OCI-LY7 (cell line): ENCODE measurements at places on chromosomes 2 and 18.

- no peak for DNase-seq
These were observed 9.9 kb downstream of the TOGARAM2 start for GRCh38 chr2:28991021-28991420.

DNA sequence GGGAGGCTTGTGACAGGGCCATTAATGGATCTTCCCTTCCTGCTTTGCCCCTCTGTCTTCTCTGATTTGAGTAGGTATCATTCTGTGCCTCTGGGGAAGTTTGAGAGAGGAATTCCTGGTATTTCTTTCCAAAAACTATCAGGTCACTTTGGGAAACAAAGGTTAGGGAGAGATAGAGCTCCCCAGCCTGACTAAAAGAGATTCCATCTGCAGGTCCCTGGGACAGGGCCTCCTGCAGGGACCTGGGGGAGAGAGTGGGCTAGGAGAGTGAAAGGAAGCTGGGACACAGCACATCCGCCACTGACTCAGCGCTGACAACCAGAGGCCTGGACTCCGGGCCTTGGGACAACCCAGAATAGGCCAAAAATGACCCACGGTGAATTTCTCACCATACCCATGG lies 6.4 kb downstream of the GALNT14 start:
- DNase-seq: no peak

DNA sequence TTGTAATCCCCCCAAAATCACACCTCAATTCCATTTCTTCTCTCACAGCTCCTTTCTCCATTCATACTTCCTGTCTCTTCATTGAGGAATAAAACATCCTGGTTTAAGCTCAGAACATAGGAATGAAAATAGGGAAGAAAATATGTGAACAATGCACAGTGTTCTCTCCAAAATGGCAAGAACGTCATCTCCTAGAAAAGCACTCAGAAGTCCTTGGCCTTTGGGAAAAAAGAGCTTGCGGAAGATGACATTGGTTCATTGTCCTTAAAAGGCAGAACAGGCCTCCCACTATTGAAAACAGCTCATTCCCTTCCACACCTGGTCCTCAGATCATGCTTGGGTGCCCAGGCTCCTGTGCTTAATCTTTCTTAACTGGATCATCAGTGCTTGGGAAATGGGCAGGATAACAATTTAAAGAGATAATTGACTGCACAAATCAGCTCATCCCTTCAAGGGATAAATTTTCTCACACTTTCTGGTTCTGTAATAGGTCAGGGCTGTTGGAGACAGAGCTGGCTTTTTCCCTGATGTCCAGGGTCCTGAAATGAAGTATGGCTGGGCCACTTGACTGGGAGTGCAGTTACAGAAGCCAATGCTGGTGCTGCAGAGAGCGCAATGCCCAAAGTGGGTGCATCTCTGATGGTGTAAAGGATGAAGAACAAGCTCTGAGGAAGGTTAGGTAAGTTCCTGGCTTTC lies 69.2 kb downstream of the MARCHF4 start:
- DNase-seq: no peak

- no peak for DNase-seq
These were observed at the start of gene GALR1 for GRCh38 chr18:77249569-77250500. Gene GALR1 (plus strand): TSS chr18:77249848. CDS start chr18:77250549, 701 bp downstream.

DNA sequence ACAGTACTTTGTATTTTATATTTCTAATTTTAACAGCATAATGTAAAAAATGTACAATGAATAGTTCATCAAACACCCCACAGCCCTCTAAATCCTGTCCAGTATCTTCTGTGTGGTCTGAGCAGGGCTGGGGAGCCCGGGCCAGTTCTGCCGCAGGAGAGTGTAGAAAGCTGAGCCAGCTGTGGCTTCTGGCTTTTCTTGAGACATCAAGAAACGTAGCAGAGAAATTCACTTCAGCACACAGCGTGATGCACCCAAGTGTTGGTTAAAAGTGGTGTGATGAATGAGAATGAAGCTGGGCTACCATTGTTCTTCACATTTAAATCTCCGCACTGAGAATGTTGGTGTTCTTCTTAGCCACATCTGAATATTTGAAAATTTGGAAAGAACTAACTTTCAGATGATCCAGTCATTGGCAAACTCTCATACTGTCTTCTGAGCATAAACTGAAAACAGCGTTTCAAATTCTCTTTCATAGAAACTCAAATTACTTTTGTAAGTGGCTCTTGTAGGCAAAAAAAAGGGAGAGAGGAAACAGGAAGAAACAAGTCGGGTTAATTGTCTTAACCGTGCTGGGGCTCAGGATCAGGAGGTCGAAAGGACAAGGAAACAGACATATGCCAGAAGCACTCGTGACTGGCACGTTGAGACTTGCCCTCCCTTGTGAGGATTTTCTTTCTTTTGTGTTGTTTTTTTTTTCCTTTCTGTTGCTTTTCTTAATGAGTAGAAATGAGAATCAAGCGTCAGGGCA lies 23.4 kb upstream of the TMEM87B start:
- no peak for DNase-seq

GRCh38 chr18:35413163-35413511 lies 36.0 kb upstream of the ZNF396 start:
- DNase-seq: peak; percentile 16

GRCh38 chr2:31150120-31150670 lies 12.0 kb upstream of the GALNT14 start:
- peak; percentile 57 for DNase-seq

DNA sequence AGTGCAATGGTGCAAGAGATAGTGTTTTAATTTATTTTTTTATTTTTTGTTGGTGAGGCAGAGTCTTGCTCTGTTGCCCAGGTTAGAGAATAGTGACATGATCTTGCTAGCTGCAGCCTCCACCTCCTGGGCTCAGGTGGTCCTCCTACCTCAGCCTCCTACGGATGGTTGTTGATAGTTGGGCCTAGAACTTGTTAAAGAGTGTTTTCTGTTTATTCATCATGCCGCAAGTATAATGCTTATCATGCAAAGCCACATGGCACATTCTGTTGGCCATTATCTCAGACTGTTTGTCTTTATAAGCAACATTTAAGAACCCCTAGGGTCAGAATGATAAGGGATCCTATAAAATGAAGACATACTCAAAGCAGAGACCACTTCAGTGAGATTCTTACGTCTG lies 1.7 kb downstream of the UGGT1 start:
- no peak for DNase-seq

GRCh38 chr2:54053830-54054229 lies 61.6 kb upstream of the ACYP2 start:
- DNase-seq: peak; percentile 33

DNA sequence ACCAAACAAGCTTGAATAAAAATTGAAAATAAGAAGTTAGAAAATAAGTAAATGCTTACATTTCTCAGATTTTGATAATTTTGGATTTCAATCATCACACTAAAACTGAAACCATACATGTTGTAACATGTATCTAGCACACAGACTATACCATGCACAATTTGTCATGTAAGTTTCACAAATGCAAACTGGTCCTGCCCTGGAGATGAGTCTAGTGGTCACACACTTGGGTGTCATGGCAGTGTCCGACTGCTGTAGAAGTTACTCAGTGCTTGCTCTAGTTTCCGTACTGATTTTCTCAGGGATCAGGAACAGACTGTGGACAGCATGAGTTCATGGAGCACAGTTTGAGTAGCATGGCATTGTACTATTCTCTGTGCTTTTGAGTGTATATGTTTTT lies 182.9 kb upstream of the RMP24 start:
- DNase-seq: no peak

DNA sequence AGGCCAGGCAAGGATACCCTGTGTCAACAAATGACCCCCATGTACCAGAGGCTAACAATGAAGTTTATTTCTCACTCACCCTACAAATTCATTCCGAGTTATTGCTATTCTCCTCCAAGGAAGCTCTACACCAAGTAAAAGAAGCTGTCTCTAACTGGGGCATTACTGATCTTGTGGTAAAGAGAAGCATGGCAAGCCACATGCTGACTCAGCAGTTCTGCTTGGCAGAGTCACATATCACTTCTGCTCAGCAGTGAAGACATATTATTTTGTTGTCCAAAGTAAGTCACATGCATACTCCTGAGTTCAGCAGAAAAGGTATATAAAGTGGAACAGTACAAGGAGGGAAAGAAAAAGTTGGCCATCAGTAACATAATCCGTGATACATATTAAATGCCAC lies 315.8 kb downstream of the GULP1 start:
- DNase-seq: no peak

- DNase-seq: no peak
These were observed 256.2 kb downstream of the SATB2 start for GRCh38 chr2:199201539-199201938.

DNA sequence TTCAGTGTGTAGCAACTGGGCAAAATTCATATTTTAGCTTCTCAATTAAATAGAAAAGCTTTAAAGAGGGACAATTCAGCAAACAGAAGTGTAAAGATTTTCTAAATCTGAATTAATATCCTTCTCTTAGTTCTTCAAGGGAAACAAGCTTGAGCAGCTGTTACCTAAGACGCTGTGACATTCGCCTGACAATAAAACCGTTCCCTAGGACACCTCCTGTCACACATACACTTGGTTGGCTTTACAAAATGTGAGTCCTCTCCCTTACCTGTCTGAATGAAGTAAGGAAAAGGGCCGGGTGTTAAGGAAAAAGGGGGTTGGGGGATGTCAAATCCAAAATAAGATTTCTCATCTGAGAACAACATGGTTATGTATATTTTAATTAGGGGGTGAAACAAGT lies 2.1 kb downstream of the SERTAD2 start:
- peak; percentile 51 for DNase-seq

- DNase-seq: no peak
These were observed 18.6 kb upstream of the ZC3H15 start for GRCh38 chr2:186467421-186467820.

DNA sequence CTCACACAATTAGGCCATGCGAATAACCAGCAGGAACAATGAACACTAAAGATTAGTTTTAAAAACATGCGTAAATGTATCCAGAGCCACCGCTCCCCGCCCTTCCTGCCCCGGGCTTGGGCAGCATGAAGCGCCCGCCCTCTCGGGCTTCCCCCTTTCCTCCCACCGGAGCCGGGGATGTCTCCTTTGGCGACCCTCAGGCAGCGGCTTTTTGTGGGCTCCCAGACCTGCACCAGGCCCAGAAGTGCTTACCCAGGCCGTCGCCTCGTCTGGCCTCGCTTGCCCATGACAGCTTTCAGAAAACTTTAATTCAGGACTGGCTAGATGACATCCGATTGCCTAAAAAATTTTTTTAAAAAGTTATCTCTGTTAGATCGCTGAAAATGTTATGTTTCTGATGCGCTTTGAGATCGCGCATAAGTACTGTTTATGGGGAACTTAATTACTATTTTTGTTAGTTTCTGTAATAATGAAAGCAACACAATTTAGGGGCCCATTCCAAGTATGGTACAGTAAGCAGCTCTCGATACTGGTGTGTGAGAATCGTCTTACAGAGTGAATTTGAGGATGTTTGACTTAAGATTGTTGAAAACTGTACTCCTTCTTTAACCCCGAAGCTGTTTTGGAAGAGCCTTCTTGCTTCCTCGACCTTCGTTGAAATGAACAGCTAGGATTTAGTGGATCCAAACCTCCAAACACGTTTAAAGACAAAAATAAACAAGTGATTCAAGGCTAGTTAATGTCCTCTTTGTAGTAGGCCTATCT lies 1.1 kb downstream of the MAP3K20 start:
- DNase-seq: peak; percentile 41

GRCh38 chr2:12389344-12390045 lies 327.2 kb upstream of the TRIB2 start:
- no peak for DNase-seq

DNA sequence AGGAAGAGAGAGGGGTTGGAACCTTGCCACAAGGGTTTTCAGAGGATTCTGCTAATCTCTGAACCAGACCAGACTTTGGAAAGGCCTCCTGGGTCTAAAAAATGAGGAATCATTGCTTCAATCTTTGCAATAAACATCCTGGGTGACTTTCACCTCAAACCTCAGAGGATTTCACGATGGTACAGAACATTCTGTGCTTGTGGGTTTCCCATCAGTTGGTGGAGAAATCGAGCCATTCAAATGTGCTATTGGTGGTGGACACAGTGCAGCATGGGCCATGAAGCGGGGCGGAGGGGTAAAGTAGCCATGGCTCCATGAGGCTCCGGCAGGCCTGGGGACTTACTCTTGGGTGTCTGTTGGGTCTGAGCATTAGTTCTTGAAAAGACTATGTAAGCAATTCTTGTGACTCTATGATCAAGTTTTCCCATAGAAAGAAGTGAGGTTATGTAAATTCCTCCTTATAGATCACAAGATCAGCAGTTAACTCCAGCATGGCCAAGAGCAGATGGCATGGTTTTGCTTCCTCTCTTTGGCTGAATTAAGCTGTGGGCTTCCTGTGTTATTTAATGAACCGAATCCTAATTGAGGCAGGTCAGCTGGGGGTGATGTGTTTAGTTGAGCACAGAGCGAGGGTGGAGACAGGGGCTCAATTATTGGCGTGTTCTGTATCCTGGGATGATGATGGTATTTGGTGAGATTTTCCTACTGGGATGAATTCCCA lies 1.9 kb upstream of the IL1R2 start:
- DNase-seq: no peak
